OCI-M1 (cell line): ENCODE measurements at places on chromosomes 2 and 18.
A peak's percentile ranks its signal among the peaks of the same experiment; 100 is the strongest.

DNA sequence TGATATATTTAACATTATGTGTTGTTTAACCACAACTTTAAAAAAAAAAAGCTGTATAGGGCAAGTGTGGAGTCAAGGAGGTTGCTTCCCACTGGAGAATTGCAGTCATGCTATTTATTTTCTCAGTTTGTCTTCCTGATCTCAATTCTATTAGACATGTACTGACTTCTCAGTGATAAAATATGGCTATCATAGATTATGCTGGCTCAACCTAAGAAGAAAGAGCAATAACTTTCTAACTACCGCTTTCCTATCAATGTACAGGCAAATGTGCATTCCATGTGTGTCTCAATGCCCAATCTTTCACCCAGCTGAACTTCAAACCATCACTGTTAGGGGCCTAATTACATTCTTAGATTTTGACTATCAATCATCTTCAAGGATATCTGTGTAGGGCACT is 201.4 kb downstream of the CTNNA2 start:
- DNase-seq, result no peak

DNA sequence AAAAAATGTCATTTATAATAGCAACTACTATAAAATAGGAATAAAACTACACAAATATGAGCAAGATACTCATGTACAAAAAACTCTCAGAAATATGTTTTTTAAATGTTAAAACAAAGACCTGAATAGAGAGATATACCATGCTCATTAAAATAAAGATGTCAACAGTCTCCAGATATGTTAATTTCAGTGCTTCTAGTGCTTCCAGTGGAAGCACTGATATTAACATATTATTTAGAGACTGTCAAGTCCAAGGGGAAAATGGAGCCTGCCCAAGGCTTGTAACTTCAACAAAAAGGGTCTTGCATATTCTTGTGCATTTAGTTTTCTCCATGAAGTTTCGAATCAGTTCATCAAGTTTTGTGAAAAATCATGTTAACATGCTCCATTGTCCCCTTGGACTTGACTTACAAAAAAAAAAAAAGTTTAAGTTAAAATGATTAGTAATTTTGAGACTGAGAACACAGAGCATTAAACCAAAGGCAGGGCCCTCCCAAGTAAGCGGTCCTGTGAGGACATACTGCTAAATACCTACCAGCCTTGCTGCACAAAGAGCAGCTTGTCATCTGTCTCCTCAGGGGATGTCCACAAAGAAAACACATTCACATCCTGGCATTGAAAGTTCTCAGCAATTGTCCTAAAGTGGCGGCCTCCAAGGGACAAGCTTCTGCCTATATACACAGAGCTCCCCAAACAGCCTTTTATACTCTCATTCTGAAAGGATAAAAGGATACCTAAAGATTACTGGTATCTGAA is 501.9 kb upstream of the CHAC2 start:
- DNase-seq, result no peak

DNA sequence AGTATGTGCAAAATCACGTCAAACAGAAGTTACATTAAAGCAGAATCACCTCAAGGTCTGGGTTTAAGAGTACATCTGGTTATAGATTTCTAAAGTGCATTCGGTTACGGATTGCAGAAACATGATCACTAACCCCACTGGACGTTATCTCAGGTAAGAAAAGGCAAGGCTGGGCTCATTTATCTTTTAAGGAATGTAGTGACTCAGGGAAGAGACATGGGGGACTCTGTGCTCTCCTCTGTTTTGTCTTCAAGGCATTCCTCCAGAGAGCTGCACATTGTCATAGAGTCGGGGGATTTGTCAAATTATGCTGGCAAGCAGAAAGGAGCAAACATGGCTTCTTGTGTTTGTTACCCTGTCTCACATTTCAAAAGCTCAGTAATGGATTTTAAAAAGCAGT is 14.3 kb downstream of the WDSUB1 start:
- no peak for DNase-seq

DNA sequence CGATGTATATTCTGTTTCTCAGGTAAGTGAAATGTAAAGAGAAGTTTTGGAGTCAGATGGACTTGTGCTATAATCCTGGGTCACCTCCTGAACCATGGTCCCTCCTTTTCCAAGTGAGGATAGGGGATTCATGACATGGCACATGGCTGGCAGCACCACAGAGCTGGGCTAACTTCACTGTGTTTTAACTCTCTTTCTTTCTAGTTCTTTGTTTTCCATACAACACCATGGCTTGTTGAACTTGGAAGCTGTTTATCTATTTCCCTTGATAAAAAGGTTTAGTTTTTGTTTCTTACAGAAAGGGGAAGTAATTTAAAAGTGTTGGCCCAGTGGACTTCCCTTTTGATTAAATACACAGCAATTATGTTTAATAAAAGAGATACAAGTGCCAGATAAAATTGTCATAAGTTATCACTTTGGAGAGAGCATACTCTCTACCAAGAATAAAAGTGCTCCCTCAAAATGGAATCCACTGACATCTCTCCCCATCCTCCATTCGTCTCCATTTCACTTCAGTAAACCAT is 90.4 kb downstream of the PLCL1 start:
- DNase-seq, result peak; percentile 73

DNA sequence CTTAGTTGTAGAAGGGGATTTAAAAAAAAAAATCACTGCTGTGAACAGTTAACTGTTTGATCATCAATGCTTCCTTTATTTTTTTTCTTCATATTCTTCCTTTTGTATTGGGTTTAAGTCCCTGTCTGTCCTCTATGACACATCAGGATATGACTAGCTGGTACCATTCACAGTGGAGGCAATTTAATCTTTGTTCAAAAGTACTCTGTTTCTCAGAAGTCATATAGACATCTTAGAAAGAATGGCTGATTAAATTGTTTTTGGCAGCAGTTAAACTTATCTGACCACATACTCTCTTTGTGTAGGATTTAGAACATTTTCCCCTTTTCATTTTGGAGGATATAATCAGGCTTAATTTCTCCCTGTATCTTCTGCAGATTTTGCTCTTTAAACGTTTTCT is 807.8 kb upstream of the CDH2 start:
- peak; percentile 33 for DNase-seq

- DNase-seq, result no peak
These were observed 41.9 kb downstream of the MBP start for GRCh38 chr18:77090546-77091174.

DNA sequence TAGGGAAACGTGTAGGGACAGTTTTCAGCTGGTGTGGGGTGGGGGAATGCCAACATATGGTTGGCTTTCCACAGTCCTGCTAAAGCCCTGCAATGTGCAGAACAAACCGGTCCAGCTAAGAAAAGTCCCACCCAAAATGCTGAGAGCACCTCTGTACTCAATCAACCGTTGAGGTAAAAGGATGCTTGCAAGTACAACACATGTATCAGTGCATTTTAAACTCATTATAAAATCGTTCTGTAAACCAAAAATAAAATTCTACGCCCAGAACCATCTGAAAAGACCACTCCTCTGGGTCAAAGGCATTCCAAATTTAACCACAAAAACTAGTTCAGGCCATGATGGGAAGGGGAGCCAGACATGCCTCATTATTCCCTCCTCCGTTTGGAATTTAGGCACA is 2.0 kb upstream of the TYMS start:
- no peak for DNase-seq

- no peak for DNase-seq
These were observed 132.2 kb upstream of the GULP1 start for GRCh38 chr2:188159484-188159883.

DNA sequence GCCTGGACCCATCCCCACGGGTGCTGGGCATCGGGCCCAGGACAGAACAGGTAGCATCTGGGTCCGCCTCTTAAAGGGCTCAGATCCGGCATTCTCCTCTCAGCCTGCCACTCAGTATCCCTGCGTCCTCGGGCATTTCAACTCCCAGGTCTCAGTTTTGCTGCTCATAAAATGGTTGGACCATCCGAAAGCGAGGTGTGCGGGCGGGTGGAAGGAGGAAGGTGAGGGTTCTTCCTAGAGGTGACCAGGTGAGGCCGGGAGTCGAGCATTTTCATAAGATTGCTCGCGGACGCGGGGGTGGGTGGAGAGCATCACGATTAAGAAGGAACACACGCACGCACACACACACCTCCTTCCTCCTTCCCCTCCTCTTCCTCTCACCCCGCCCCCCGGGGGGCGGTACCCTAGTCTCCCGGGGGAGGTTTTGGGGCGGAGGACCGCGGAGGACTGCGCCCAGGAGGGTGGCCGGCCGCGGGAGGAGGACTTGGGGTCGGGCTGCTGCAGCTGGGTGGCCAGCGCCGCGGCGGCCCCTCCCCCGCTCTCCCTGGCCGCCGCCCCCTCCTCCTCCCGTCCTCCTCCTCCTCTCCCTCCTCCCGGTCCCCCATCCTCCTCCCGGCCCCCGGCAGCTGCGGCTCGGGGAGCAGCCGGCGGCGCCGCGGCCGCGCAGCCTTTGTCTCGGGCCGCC is 97.9 kb upstream of the GPR45 start:
- no peak for DNase-seq

- DNase-seq, result peak; percentile 74
These were observed 1.2 kb downstream of the GATA6 start for GRCh38 chr18:22170421-22171257.

GRCh38 chr2:239934571-239935171 is 90.5 kb downstream of the NDUFA10 start:
- peak; percentile 23 for DNase-seq

GRCh38 chr2:155633060-155633839 is 699.3 kb downstream of the NR4A2 start:
- DNase-seq, result no peak

- DNase-seq, result peak; percentile 93
These were observed 19.5 kb upstream of the HNRNPLL start for GRCh38 chr2:38622210-38622609.

DNA sequence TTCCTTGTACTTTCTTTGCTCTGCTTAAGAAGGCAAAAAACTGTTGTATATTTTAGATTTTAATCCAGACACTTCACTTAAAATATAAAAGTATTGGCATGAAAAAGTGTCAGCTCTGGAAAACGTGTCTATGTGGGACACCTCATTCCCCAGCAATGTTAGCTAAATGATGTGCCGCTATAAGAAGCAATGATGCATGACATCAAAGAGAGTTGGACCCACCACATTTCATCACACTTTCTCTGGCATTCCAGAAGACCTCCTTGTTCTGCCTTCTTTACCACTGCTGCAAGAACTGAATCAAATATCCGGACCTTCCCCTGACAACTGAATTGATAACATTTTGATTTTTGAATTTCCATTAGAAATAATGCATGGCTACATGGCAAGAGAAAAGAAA is 242.4 kb upstream of the TANK start:
- no peak for DNase-seq

GRCh38 chr2:227373389-227373788 is 5.7 kb downstream of the TM4SF20 start:
- DNase-seq, result no peak

DNA sequence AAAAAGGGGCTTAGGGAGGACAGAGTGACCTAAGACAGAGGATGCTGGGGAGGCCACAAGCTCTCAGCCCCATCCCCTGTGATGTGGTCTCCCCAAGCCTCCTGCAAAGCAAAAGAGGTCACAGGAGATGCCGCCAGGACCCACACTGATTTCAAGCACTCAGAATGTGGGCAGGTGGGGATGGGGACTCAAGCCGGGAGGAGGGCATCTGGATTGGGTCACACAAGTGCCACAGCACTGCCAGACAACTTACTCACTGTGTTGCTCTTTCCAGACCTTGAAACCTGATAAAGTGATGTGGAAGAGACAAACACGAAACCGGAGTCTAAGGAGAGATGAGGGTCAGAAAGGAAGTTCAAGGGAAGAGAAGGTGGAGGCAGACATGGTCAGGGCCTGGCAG is 95.7 kb downstream of the TTC32 start:
- no peak for DNase-seq

GRCh38 chr2:74142340-74142739 is 5.4 kb downstream of the BOLA3 start:
- peak; percentile 73 for DNase-seq

- no peak for DNase-seq
These were observed 84.8 kb upstream of the GATA6 start for GRCh38 chr18:22084547-22084946.
